ENCODE measurements at places on chromosomes 2 and 18. TPM values are rescaled to one million over a fixed set of nuclear protein-coding genes. Genes with fewer than 3 reads are reported as not detected.
A peak's percentile ranks its signal among the peaks of the same experiment; 100 is the strongest.

DNA sequence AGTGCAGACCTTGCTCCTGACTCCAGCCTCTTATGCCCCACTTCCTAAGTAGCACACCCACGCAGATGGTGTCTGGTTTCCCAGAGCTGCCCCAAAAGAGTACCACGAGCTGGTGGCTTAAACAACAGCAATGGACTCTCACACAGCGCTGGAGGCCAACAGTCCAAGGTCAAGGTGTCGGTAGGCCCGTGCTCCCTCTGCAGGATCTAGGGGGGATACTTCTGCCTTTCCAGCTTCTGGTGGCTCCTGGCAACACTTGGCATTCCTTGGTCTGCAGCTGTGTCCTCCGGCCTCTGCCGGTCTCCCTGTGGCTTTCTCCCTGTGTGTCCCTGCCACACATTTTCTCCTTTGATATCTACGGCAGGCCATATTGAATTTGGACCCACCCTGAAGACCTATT, 99.0 kb downstream of the TSHZ1 start:
- no peak for DNase-seq

- DNase-seq = no peak
Measured at GRCh38 chr2:161170377-161170776, 10.1 kb downstream of the TANK start.

GRCh38 chr2:85536479-85536878, 2.5 kb upstream of the MAT2A start:
- no peak for DNase-seq

- no peak for DNase-seq
Measured at GRCh38 chr2:106124106-106124756, 69.9 kb downstream of the UXS1 start.

GRCh38 chr2:144349674-144350073, 170.2 kb downstream of the ZEB2 start:
- no peak for DNase-seq

- DNase-seq = no peak
Measured at GRCh38 chr2:68931799-68932198, 20.9 kb downstream of the GKN2 start.

DNA sequence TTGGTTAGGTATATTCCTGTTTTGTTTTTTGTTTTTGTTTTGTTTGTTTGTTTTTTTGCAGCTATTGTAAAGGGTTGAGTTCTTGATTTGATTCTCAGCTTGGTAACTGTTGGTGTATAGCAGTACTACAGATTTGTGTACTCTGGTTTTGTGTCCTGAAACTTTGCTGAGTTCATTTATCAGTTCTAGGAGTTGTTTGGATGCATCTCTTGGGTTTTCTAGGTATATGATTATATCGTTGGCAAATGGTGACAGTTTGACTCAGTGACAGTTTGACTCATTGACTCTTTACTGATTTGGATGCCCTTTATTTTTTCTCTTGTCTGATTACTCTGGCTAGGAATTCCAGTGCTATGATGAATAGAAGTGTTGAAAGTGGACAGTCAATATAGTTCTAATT, 53.7 kb downstream of the APLF start:
- DNase-seq = no peak

- DNase-seq = peak; percentile 51
Measured at GRCh38 chr2:101113441-101114267, 37.5 kb downstream of the TBC1D8 start.

- DNase-seq = peak; percentile 32
Measured at GRCh38 chr2:241842620-241843211, 16.0 kb downstream of the PDCD1 start.

DNA sequence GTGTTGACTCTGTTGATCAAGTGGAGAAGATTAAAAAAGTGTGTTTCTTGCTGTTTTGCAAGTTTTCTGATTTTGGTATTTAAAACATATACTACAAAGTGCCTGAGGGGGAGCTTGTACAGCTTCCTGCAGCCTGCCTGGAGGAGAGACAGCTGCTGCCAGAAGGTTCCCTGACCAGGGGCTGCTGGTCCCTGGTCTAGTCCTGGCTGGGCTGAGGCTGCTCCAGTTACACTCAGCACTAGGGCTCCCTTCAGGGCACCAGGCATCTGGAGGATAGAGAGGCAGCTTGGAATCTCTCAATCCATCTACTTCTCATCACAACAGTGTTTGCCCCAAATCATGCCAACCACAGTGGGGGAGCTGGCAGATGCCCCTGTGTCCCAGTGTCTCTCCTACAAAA, 4.8 kb downstream of the MC2R start:
- no peak for DNase-seq

DNA sequence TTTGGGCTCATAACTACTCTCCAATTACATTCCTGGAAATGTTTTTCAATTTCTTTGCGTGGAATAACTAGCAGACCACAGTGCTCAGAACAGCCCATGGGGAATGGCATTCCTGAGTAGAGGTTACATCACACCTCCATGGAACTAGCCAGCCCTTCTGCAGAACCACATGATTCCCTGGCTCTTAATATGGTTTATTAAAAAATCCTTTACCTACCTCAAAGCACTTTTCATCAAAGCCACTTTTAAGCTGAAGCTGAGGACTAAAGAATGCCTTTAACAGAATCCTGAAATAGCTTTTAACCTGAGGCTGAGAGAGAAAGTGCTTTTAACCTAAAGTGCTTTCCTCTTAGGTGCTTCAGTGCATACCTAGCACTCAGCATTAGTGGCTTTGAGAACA, 376.3 kb downstream of the ARHGAP15 start:
- DNase-seq = no peak

The FBXO36 gene
- total RNA-seq = 3.4 TPM

The PLEK gene
- not detected for total RNA-seq

The ESPNL gene
- 0.17 TPM for total RNA-seq

The ADGRF3 gene
- 0.09 TPM for total RNA-seq

The FN1 gene
- total RNA-seq = 56.0 TPM

The ATL2 gene
- total RNA-seq = 70.9 TPM

The APOB gene
- total RNA-seq = 0.26 TPM

The EVX2 gene
- not detected for total RNA-seq

The NT5C1B gene
- not detected for total RNA-seq

Data from H9 (cell line).